WERI-Rb-1 (cell line): ENCODE measurements at places on chromosomes 12 and 14.

- no peak for DNase-seq
These were observed 173.1 kb downstream of the DUSP6 start for GRCh38 chr12:89179245-89179644.

GRCh38 chr14:39417014-39417413, 15.2 kb downstream of the FBXO33 start:
- DNase-seq = peak; percentile 44

DNA sequence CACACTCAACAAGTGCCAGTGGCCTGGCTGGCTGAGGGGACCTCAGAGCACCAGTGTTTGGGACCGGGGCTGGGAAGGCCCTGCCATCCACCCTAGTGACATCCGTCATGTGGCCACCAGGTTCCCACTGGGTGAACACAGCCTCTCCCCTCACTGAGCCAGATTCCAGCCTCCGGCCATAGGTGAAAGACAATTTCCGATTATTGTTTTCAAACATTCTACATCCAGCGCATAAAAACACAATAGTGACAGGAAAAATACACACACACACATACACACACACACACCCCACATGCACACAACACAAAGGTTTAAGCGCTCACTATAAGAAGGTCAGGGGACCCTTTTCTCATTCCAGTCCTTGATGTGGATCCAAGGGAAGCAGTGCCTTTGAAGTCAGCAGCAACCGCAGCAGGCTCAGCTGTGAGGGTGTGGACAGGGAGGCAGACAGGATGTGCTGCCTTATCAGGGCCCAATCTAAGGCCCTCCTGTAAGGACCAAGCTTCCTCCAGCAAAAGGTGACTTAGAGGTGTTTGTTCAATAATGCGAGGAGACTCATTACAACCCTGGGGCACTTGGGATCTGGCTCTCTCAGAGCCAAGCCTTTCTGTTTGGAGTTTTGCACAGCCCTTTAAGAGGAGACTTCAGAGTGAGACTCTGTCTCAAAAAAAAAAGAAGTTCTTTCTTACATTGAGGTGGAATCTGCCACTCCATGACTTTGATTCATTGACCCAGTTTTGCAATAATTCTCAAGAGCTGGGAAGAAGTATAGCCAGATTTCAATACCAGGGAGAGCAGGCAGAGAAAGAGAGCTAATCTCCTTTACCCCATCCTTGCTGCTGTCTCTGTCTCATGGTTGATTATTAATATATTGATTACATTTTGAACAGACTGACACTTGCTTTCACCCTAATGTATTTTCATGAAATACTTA, 227.8 kb downstream of the ZFP36L1 start:
- DNase-seq = no peak

DNA sequence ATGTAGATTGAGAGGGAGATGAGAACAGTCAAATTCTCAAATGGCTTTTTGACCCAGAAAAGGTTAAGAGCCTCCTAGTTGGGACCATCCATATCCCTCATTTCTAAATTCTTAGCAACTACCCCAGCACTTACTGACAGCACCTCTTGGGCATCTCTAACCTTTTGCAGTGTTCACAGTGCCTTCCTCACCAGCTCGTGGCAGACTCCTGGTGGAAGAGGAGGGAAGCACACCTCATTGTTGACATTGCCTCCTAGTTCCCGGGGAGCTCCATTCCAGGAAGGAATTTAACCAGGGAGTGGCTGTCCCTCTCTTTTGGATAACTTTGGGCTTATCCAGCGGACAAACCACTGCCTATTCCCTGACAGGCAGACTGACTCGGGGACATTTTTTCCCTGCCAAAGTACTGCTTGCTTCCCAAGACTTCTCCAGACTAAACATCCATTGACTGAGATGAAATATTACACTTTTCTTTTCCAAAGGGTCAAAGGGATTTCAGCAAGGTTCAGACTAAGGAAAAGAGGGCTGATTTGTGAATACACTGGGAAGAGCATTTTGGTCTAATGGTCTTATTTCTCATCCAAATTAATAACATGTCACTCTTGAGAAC, 9.0 kb upstream of the OR6J1 start:
- peak; percentile 76 for DNase-seq

DNA sequence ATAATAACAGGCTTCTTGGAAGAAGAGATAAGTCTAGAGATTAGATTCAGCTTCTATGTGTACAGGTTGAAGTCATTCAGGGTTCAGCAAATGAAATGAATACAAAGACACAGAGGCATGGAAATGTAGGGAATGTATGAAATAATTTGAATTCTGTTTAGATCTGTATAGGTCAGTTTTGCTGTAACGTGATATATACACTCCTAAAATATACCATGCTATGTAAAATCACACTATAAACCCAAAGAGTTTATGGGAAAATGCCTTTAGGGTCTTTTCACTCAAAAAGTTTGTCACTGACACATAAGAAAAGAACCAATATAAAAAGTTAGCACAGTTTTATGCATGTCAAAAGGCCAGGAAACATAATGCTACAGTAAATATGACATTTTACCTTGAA, 854.0 kb downstream of the LRFN5 start:
- DNase-seq = no peak

- no peak for DNase-seq
These were observed 24.0 kb downstream of the BTBD7 start for GRCh38 chr14:93308686-93309345.

- DNase-seq = no peak
These were observed 292.9 kb upstream of the GRIP1 start for GRCh38 chr12:66971816-66972215.

GRCh38 chr12:41981013-41981412, 163.7 kb downstream of the GXYLT1 start:
- DNase-seq = no peak

- no peak for DNase-seq
These were observed 46.2 kb downstream of the WIF1 start for GRCh38 chr12:65074932-65075331.

GRCh38 chr12:123571343-123571813, 13.0 kb upstream of the TMED2 start:
- peak; percentile 9 for DNase-seq

- no peak for DNase-seq
These were observed 9.1 kb downstream of the LACRT start for GRCh38 chr12:54625598-54625997.

DNA sequence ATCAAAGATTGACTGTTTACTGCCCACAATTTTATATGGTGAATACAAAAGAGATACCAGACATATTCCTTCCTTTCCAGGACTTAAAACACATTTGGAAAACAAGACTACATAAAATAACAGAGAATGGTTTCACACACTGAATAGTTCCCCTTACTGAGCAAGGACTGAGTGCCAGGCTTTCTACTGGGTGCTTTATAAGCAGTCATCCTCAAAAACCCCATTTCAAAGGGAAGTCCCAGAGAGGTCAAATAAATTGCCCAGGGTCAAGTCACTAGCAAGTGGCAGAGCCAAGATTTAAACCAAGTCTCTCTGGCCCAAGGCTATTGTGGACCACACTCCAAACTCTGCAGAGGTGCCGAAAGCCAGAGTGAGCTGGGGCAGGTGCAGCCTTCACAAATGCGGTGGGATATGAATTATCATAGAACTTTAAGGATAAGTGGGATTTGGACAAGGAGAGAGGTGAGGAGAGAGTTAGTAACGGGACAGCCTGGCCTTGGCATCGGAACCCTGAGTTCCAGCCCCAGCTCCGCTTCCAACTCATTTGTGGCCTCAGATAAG, 9.1 kb upstream of the RPAP3 start:
- DNase-seq = no peak

DNA sequence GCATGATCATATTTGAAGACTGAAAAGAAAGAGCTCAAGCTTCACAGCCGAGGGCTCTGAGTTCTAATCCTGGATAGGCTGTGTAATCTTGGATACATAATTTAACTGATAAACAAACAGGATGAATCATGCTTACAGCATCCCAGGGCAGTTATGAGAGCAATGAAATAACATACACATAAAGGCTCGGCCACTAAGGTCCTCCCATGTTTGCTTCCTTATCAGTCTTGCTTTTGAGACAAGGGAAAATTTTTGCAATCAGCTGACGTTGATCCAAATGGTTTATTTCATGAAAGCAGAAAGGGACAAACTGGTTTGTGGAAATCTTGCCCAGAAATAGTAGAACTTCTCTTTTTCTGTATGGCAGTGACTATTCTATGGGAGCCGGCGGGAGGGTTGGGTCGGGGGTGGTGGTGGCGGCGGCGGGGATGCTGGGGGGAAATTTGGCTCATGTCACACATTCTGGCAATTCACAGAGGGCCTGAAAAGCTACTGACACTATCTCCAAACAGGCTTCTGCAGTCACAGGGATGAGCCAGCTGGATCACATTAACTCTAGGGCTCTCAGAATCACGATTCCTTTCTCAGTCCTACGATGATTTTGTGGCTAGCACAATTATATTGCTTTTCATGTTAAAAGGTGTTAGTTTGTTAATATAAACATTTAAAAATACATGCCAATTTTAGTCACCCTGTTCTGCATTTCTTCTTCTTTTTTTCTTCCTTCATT, 124.5 kb downstream of the SLC8A3 start:
- no peak for DNase-seq

- no peak for DNase-seq
These were observed 63.2 kb downstream of the AMN start for GRCh38 chr14:102985665-102986064.

- no peak for DNase-seq
These were observed 2.7 kb downstream of the CD4 start for GRCh38 chr12:6791931-6792520.

GRCh38 chr12:2290091-2290490, 237.3 kb downstream of the CACNA1C start:
- DNase-seq = no peak

- no peak for DNase-seq
These were observed 51.7 kb upstream of the FERMT2 start for GRCh38 chr14:53002576-53002975.

- no peak for DNase-seq
These were observed 14.9 kb downstream of the ATP2B1 start for GRCh38 chr12:89693639-89694202.

GRCh38 chr14:96205978-96206360, 1.3 kb downstream of the BDKRB2 start:
- no peak for DNase-seq

GRCh38 chr12:43937947-43938346, 102.1 kb downstream of the TMEM117 start:
- DNase-seq = peak; percentile 12

DNA sequence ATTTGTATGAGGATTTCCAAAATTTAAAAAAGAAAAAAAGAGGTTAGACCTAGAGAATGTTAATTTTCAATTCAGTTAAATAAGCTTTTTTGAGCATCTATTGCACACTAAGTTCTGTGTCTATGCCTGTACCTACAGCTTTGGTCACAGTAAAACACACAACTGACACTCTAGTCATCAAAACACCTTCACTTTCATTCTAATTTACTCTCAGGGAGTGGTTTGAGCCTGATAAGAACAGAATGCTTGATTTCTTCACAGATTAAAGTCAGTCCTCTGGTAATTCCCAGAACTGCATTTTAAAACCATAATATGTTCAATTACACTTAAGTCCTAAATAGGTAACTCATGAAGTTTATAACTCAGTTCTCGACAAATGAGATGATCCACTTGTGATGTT, 9.2 kb downstream of the SLC5A8 start:
- no peak for DNase-seq

GRCh38 chr12:12983420-12984035, 16.5 kb downstream of the HEBP1 start:
- peak; percentile 39 for DNase-seq

GRCh38 chr14:90379106-90379505, 17.7 kb upstream of the CALM1 start:
- no peak for DNase-seq

- DNase-seq = no peak
These were observed 37.9 kb downstream of the LRRK2 start for GRCh38 chr12:40262657-40263056.

- DNase-seq = no peak
These were observed 72.7 kb downstream of the WDR20 start for GRCh38 chr14:102212356-102212755.

DNA sequence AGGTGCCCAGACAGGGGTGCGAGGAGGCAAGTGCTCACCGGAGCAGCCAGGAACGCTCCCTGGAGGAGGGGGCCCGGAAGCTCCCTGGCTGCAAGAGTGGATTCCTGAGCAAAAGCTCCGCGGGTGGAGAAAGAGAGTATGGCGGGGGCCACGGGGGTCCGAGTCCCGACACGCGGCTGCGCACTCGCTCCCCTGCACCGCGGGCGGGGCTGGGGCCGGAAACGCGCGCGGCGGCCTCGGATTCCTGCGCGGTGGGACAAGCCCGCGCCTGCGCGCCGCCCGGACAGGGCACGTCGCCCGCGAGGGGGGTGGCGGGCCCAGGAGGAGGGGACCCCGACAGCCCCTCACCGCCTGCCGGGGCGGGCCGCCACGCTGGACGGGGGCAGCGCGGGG, 27.8 kb upstream of the GPR132 start:
- DNase-seq = peak; percentile 75

- DNase-seq = no peak
These were observed 62.4 kb downstream of the TMX1 start for GRCh38 chr14:51302295-51303030.

DNA sequence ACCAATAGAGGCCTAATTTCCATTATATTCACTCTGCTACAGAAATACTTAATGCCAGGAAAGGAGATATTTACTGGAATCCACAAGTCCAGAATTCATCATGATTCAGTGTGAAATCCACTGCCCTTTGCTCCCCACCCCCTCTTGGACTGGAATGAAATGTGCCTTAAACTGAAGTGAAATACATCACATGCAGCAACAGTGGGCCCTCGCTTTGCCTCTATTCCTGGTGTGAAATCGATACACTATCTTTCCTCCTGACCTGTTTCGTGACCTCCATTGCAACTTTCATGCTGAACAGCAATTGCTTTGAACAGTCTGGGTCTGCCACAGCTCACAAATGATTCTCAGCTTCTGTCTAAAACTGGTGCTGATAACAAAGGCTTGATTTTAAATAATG, 100.6 kb downstream of the NPAS3 start:
- DNase-seq = no peak

DNA sequence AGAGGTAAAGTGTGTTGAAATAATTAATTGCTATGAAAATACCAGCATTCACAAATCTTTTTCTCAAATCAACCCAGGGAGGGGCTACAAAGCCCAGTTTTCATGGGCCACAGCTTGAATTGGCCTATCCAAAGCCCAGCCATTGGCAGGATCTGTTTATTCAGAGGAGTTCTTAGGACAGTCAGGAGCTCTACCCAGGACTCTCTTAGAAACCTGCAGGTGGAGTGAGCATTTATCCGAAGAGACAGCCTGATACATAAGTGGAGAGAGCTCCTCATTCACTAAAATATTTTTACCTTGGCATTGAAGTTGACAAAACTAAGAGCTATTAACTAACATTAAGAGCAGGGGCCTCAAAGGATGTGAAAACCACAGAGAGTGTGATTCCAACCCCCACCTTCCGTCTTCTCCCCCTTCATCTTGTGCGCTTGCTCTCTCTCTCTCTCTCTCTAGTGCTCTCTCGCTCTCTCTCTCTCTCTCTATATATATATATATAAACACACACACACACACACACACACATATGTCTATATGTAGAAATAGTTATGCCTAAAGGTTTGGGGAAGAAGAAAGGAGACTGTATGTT, 315.5 kb downstream of the SNAPC1 start:
- DNase-seq = peak; percentile 68

GRCh38 chr12:84128117-84128991, 784.2 kb downstream of the SLC6A15 start:
- no peak for DNase-seq

- DNase-seq = no peak
These were observed 29.5 kb downstream of the TSPAN8 start for GRCh38 chr12:71128191-71128788.
